ENCODE measurements at places on chromosomes 5 and 9.
A peak's percentile ranks its signal among the peaks of the same experiment; 100 is the strongest.

GRCh38 chr9:120381839-120382238, 198.1 kb downstream of the CDK5RAP2 start:
- no peak for DNase-seq

- no peak for DNase-seq
Measured at GRCh38 chr5:86118542-86118941, 499.2 kb upstream of the COX7C start.

GRCh38 chr9:14238079-14238478, 75.9 kb downstream of the NFIB start:
- no peak for DNase-seq

- DNase-seq = peak; percentile 60
Measured at GRCh38 chr9:131366761-131367401, 27.0 kb upstream of the PRRC2B start.

- no peak for DNase-seq
Measured at GRCh38 chr5:139761501-139761900, 34.1 kb upstream of the PSD2 start.

- DNase-seq = no peak
Measured at GRCh38 chr9:123011380-123011779, 22.1 kb upstream of the GPR21 start.

GRCh38 chr9:115138151-115138550, 20.2 kb upstream of the TNC start:
- no peak for DNase-seq

GRCh38 chr9:2390028-2390427, 231.6 kb upstream of the VLDLR start:
- no peak for DNase-seq

- DNase-seq = no peak
Measured at GRCh38 chr5:132474881-132475496, 15.6 kb downstream of the IRF1 start.

GRCh38 chr9:109455391-109455790, 42.7 kb downstream of the PTPN3 start:
- no peak for DNase-seq

- no peak for DNase-seq
Measured at GRCh38 chr5:74978345-74978744, 74.0 kb downstream of the GCNT4 start.

- peak; percentile 79 for DNase-seq
Measured at GRCh38 chr9:8356406-8356805, 556.8 kb upstream of the DMAC1 start.

GRCh38 chr9:120438111-120438510, 141.9 kb downstream of the CDK5RAP2 start:
- DNase-seq = peak; percentile 70

DNA sequence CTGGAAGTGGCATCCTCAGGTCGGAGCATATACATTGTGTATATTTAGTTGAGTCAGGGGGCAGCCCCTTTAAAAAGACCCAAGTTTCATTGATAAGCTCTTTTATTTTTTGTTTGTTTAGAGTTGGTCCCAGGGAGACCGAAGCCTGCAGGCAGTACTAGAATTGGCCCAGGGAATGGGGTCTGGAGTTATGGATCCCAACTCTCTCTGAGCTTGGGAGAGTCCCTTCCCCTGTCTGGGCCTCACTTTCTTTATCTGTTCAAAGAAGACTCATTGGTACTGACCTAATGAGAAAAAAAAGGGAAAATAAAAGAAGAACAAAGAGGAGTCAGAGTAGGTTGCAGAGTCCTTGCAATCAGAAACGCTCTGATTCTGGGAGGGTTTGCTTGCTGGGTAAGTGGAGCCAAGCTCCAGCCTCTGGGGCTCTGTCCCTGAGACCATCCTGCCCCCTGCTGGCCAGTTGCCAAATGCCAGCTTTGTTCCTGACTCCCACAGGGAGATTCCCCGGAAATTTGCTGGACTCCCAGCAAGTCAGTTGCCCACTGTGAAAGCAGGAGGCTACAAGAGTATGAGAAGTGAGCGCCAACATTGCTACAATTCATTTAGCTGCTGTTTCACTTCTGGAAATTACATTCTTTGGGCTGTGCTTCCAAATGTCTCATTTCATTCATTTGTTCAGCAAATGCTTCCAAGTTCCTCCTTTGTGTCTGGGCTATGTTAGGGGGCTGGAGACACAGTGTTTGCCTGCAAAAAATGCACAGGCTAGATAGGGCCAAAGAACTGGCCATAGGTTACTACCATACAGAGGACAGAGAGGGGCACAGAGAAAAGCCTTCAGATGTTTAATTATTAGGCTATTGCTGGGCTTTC, 156.2 kb downstream of the MELK start:
- DNase-seq = peak; percentile 85

DNA sequence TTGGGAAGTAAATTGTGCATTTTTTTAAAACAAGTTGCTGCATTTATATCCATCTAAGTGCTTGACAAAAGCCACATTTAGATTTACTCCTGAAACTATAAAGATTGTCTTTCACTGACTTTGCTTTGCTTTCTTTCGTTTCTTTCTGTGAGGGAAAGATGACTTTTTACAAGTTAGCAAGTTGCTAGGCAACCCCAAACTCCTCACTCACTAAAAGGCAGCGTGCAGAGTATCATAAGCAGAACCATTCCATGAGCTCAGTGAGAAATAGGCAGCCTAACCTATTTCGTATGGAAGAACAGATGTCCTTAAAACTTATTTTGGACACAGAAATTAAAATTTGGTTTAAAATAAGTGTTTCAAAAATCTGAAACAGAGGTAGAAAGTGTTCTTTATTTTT, 29.0 kb downstream of the KLF9 start:
- no peak for DNase-seq

GRCh38 chr5:40356248-40356647, 323.5 kb upstream of the PTGER4 start:
- no peak for DNase-seq

DNA sequence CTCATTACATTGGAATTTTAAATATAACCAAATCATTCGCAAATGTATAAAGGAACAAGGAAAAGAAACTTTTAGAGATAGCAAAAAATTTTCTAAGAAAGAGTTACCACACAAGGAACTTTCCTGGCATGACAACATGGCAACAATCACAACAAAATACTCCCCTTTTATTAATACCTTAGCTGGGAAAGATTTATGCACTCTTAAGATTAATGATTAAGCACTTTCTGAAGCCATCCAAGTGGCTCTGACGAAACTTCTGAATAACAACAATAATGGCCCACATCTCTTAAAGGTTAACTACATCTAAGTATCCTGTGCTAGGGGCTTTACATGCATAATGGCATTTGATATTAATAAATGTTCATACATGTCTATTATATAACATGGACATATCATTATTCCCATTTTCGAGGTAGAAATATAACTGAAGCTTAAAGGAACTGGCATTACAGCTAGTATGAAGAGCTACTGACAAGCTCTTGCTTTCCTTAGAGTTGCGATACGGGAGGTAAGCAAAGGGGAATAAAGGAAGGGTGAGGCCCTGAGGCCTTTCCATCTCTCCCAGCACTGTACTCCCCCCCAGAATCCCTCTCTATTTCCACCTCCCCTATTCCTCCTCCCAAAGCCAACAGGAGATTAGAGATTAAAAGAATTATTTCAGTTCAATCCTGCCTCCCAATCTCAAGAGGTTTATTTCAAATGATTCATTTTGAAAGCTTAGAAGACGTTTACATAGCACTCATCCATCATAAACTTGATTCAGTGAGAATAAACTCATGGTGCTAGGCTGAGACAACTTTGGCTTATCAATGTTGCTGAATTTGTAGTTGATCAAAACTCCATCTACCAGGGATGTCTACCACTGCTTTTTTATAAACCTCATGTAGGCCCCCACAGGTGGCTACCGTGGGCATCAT, 9.6 kb downstream of the MTMR12 start:
- peak; percentile 67 for DNase-seq

GRCh38 chr5:58902765-58903164, 319.9 kb downstream of the RAB3C start:
- no peak for DNase-seq

- DNase-seq = no peak
Measured at GRCh38 chr9:96117398-96118080, 184.4 kb downstream of the HSD17B3 start.

- DNase-seq = peak; percentile 74
Measured at GRCh38 chr9:120689860-120690259, 24.4 kb downstream of the MEGF9 start.

- DNase-seq = no peak
Measured at GRCh38 chr5:67720162-67720772, 495.3 kb upstream of the PIK3R1 start.

GRCh38 chr5:113108485-113108884, 131.9 kb downstream of the DCP2 start:
- no peak for DNase-seq

DNA sequence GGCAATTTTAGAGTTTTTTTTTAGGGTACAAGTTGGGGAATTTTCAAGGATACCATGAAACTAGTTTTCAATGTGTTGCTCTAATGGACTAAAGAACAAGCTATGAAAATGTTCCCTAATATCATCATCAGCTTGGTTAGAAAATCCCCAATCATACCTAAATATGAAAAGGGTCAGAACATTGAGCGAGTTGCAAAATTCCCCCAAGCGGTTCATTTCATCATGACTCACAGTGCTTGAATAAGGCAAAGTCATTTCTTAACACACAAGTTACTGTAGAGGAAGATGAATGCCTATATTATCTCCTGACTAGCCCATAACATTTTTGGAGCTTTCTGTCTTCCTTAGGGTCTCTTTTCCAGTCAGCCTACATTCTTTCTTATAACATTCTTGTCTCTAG, 62.7 kb downstream of the ST8SIA4 start:
- peak; percentile 47 for DNase-seq

DNA sequence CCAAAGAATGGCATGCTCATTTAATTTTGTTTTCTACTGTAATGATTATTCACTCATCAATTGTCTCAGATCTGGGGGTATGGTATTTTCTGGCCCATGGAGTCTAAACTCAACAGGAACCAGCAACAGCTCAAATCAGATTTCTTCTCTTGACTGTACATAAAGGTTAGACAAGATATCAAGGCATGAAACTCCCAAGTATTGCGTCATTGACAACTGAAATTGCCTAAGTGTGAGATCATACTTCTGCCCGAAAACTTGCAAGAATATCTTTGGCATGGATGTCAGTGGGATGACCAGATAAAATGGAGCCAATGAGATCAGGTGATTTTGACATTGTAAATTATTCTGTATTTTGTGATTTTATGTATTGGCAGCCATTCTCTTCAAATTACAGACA, 141.7 kb upstream of the STK32A start:
- DNase-seq = no peak

GRCh38 chr5:170846416-170846815, 15.4 kb upstream of the RANBP17 start:
- DNase-seq = no peak

DNA sequence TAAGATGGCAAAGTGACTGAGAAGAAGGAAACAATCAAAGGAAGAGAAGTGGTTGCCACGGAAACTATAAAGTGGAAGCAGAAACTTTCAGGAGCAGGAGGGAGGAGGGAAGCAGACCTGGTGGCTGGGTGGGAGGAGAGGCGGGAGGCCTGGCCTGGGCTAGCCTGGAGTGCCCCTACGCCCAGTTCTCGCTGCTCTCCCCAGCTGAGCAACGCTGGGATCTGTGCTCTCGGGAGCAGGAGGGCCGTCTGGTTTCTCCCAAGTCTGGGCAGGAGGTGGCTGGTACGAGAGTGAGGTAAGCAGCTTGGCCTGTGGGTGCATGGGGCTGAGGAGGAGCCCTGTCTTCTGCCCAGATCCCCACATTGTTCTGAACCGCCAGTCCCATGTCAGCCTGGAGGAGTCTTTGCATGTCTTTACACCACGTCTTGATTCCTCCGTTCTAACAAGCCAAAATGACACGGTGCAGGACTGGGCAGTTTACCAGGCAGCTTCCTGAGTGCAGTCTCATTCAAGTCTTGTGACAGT, 15.0 kb upstream of the DAB2IP start:
- peak; percentile 65 for DNase-seq

- no peak for DNase-seq
Measured at GRCh38 chr9:116238776-116239340, 85.3 kb downstream of the PAPPA start.

DNA sequence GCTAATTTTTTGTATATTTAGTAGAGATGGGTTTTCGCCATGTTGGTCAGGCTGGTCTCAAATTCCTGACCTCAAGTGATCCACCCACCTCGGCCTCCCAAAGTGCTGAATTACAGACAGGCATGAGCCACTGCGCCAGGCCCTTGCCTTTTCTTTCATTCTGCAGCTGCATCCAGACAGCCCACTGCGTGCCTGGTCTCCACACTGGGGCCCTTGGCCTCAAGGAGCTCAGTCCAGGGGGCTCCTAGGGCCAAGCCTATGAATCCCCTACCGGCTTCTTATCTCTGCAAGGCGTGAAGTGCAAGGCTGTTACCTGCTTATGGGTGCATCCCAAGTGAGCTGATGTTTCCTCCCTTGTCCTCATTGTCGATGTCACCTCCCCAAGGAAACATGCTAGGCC, 78.8 kb downstream of the CSNK1A1 start:
- DNase-seq = no peak

GRCh38 chr9:131892162-131892707, 152.4 kb upstream of the RAPGEF1 start:
- no peak for DNase-seq

DNA sequence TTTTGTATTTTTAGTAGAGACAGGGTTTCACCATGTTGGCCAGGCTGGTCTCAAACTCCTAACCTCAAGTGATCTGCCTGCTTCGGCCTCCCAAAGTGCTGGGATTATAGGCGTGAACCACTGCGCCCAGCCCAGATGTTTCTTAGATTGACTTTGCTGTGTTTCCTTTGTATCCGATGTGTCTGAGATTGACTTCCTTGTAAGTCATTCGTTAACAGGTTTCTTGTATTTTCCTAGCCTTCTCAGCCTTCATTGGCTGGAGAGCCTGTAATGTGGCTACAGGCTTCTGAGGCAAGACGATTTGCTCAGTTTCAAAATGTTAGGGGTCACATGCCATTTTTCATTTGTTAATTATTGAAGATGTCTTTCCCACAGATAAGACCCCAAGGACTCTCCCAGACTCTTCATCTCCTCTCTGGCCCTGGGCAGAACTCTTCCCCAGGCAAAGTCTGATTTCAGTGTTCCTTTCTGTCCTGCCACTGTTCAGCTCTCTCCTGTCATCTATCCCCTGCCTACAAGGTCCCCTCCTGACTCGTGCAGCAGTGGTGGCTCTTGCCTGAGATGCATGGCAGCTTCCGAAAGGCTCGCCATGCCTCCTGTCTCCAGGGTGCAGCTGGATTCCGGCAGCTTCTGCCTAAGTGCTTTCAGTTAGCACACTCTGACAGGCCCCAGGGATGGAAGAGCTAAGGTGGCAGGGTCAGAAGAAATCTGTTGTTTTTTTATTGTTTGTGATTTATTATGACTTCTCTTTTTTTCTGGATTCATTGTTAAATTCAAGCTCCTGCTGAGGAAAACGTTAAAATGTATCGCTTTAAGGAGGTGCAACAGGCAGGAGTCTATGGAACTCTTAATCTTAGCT, 206.4 kb downstream of the AOPEP start:
- no peak for DNase-seq

GRCh38 chr9:85264695-85265094, 477.1 kb downstream of the AGTPBP1 start:
- DNase-seq = no peak

- peak; percentile 21 for DNase-seq
Measured at GRCh38 chr5:53123702-53124101, 14.1 kb upstream of the MOCS2 start.

Measured in endothelial cell of umbilical vein (primary cell).